ENCODE measurements at places on chromosomes 16 and 17.

DNA sequence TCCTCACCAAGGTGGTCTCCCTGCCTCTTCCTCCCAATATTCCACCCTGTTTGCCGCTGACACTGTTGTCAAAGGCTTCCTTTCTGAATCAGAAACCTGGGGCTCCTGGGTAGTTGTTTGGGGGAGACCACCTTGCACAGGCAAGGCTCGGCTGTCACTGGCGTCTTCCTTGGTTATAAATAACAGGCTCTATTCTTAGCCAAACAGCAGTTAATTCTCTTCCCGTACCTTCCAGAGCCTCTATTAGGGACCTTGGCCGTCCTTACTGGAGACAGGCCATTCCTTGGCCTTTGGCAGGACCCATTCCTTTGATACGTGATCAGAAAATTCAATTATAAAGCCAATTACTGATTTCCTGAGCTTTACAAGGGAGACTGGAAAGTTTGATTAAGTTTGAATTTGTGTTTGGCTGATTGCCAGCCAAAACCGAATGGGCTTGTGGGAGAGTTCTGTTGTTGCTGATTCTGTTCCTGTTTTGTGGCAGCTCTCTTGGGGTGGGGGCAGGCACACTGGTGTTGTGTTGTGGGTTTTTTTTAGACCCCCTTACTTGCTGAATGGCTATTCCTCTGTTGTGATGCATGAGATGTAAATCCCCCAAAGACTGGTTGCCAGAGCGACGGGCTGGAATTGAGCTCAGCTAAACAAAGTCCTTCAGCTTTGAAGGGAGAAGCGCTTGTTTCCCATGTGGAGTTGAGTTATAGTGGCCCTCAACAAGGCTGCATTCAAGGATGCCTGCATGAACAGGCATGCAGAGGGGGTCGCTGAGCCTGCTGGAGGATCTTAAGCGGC lies 104.6 kb downstream of the GNAO1 start:
- no peak for DNase-seq

DNA sequence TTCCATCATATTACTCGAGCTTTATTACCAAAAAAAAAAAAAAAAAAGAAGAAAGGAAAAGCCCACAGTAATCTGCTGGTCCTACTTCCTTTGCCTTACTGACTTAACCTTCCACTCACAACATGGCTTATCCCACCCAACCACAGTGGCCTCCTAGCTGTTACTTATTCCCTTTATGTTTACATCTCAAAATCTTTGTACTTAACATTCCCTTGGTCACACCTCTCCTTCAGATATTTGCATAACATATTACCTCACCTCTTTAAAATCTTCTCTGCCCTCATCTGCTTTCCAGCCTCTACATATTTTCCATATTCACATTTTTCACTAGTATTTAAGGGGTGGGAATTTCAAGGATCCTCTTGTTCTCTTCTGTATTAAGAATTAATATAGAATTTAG lies 327.0 kb upstream of the TBX2 start:
- DNase-seq: no peak

GRCh38 chr17:64647817-64648216 lies 14.3 kb downstream of the SMURF2 start:
- DNase-seq: no peak

DNA sequence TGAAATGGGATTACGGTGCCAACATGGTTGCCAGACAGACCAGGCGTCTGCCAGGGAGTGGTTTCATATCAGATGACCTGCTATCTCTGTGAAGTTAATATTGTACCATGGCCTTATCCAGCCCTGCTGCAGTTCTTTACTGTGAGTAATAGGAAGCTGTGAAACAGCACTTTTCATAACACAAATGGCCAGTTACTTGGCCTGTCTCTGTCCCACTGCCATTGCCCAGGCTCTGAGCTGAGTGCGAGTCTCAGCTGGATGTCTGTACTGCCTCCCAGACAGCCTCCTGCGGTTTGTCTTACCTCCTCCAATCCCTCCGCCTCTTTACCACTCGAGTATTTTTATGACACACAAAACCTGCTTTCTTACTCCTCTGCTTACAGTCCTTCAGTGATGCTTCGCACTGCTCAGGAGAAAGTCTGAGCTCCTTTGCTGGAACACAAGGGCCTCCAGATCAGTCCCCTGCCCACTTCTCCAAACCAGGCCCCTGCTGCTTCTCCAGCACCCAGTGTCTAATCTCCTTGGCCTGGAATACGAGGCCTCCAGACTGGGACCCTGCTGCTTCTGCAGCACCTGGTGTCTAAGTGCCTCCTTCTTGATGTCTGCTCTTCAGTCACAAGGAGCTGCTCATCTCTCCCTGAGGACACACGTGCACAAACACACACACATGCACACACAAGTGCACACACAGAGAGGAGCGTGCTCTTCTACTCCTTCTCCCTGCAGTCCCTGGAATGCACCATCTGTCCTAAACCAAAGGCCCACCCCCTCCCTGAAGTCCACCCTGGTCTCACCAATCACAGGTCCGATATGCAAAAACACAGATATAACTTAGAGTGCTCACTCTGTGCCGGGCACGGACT lies 17.1 kb upstream of the RHOT1 start:
- no peak for DNase-seq

DNA sequence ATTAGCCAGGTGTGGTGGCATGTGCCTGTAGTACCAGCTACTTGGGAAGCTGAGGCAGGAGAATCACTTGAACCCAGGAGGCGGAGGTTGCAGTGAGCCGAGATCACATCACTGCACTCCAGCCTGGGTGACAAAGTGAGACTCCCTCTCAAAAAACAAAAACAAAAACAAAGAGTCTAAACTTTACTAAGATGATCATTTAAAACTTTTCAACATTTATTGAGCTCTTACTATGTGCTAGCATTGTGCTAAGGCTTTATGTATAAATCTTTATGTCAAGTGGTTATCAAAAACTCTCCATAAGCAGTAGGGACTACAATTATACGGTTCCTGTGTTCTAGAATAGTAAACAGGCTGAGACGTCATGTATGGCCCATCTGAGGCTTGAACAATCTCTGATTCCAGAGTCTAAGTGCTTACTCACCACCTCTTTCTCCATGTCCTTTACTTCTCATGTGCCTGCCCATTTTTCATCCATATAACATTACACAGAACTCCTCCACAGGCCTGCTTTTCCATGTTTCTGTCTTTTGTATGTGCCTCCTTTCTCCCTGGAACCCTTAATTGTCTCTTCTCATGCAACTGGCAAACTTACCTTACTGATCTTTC lies 66.7 kb downstream of the NUP88 start:
- no peak for DNase-seq

- DNase-seq: no peak
Observed at GRCh38 chr16:4071686-4072561, 44.3 kb downstream of the ADCY9 start.

- no peak for DNase-seq
Observed at GRCh38 chr16:25875956-25876598, 184.3 kb downstream of the HS3ST4 start.

DNA sequence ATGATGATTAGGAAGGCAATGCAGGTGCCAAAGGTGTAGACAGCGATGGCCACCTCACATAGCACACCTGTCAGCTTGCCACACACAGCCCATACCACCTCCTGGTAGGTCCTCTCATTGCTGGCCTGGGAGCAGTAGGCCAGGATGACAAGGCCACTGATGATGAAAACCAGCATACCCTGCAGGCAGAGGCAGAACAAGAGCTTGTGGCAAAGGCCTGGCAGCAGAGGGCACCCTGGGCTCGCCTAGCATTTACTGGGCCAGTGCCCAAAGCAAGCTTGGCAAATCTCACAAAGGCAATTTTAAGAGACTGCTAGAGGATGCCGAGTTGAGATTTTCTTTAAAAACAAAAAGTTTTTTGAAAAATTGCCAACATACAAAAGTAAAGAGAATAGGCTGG lies 5.9 kb downstream of the SLC38A7 start:
- DNase-seq: peak; percentile 32

GRCh38 chr16:11056090-11056992 lies 112.0 kb downstream of the CLEC16A start:
- peak; percentile 36 for DNase-seq

DNA sequence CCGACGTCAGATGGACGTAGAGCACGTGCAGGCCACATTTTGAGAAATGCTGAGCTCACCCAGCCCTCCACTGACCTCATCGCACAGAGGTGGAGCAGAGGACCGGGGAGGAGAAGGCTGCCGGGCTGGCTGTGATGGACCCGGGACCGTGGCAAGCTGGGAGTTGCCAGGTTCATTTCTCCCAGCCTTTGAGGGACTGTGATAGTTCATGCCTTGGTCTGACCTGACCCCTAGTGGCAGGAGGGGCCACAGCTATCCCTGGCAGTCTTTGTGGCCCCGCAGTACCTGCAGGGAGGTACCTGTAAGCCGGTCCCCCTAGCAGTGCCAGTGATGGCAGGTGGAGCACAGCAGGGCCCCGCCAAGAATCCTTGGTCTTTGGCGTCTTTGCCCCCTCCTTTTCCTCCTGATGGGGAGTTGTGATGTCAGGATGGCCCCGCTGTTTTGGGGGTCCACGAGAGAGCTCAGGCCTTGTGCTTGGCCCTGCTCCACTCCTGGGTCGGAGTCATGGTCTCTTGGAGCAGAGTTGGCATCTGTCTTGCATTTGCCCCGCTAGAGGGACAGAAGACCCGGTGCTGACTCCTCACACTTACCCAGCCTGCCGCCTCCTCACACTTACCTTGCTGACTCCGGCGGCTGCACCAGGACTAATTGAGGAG lies 50.4 kb downstream of the OR1D5 start:
- peak; percentile 64 for DNase-seq

DNA sequence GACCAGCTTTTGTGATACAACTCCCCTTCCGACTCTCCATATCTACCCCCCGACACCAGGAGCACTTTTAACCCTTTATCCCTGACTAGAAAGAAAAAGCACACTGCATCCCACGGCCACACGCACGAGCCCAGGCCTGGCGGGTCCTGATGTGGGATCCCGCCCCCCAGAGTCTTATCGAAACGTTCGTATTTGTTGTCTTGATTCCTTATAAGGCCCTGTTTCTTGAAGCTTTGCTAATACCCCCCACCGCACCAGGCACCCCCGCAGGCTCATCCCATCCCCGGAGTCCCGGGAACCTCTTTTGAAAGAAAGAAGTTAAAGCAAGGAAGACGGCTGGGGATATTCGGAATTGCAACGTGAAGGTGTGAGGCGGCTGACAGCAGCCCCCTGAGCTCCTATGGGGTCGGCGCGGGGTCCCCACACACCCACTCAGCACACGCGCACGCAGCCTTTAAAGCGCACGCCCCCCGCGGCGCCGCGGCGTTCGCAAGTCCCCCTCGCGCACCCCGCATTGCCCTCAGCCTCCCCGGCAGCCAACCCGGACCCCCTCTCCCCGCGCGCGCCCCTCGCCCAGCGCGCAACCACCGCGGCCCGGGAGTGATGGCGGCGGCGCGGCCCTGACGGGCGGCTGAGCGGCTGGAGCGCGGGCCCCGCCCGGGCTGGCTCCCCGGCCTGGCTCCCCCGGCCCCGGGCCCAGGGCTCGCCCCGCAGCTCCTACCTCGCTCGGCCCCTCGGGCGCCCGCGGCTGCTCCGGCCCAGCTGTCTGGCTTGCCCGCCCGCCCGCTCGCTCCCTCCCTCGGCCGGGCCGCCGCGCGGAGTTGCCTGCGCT lies 448 bp downstream of the STAT5B start:
- no peak for DNase-seq

DNA sequence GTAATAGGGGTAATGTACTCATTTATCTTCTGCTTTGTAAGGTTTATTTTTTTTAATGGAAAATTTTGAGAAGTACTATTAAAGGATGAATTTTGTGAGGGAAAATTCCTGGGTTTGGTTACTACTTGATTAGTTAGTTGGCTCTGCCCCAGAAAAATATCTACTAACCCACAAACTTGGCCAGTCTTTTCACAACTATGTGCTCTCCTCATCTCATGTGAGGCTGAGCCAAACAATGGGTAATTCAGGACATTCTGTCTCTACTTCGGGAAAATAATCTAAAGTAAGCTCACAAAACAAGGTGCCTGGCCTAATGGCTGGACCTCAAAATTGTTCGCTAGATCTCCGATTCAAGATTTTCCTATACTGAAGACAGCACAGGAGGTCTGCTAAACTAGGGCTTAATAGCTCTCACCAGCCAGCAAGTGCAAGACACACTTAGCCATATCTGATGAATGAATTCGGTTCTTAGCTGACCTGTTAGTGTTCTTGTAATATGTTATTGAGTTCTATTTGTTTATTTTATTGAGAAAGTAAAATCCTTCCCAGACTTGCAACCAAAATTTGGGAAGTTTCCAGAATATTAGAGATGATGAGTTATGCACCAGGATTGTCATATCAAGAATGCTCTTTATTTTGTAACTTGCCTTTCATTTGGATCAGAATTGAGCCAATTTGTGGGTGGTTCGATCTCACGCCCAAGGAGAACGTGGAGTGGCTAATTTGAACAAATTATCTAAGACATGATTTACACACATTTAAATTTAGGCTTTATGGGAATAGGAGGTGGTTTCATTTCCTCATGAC lies 5.7 kb downstream of the KCNJ16 start:
- DNase-seq: no peak

DNA sequence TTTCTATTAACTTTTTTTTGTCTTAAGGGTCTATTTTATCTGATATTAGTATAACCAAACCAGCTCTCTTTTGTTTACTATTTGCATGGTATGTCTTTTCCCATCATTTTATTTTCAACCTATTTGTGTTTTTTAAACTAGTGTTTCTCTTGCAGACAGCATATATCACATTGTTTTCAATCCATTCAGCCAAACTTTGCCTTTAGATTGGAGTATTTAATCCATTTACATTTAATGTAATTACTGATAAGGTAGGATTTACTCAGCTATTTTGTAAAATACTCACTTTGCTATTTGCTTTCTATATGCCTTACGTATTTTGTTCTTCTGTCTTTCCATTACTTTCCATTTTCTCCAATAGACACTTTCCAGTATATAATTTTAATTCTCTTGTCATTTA lies 108.0 kb upstream of the NACA2 start:
- no peak for DNase-seq

GRCh38 chr16:58661199-58661830 lies 23.3 kb downstream of the SLC38A7 start:
- peak; percentile 94 for DNase-seq

DNA sequence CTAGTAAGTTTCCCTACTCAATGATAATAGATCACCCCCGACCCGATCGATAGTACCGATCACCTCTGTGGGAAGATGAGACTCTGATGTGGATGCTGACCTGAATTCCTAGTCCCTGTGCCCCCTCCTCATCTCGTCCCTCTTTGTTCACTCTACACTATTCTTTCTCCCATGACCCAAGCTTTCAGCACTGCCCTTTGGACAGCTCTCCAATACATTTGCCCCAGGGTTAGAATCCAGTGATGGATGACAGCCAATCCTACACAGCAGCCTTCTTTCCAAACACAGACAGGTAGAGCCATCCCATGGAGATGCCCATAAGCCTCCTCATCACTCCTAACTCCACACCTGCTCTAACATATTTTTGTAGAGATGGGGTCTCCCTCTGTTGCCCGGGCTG lies 141.1 kb downstream of the GSG1L start:
- DNase-seq: peak; percentile 11

Measured in NCI-H460 (cell line).